ENCODE measurements at places on chromosomes 3 and 15. TPM values are rescaled to one million over a fixed set of nuclear protein-coding genes. Genes with fewer than 3 reads are reported as not detected.

GRCh38 chr15:52636459-52636858, 42.7 kb downstream of the ATOSA start:
- no peak for DNase-seq

GRCh38 chr15:79163395-79163794, 72.8 kb upstream of the RASGRF1 start:
- no peak for DNase-seq

- no peak for DNase-seq
Measured at GRCh38 chr15:43493703-43494472, 932 bp upstream of the TP53BP1 start.

DNA sequence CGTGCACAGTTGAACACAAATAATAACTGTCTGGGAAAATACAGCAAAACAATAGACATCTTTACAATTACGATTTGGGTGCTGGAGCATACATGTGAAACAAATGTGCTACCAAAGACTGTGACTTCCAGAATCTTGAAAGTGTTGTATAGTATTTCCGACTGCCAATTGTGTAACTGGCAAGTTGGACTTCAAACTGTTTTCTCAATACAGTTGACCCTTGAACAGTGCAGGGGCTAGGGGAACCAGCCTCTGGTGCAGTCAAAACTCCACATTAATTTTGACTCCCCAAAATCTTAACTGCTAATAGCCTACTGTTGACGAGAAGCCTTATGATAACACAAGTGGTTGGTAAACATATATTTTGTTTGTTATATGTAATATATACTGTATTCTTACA, 904.2 kb downstream of the EPHA3 start:
- no peak for DNase-seq

DNA sequence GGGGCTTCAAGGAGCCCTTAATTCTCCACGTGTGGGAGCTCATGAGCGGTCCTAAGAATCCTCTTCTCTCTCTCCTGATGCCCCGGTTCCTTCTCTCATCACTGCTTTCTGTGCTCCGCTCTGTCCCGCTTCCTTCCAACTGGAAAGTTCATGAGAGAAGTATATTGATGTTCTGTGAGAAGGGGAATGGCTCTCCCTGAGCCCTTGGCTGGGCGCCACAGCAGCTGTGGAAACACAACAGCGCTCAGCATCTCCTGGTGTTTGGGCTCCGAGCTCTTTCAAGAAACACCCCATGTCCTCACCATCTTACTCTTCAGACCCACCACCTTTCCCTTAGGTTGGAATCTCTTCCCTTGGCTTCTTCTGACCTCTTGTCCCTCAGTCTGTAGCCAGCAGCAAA, 161.7 kb downstream of the VGLL4 start:
- no peak for DNase-seq

DNA sequence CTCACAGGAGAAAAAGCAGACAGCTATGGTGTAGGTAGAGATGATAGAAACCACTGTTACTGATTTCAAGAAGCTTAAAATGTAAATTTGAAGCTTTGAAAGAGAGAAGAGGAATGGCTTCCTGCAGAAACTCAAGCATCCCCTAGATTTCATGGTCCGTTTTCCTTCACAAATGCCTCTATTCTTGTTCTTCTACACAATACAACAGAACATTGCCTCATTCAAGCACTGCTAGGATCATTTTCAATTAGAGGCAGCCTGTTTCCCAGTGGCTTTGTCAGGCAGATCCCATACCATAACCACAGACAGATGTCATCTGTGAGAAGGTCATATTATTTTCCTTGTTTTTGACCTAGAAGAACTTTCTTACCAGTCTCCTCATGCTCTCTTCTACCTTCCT, 77.9 kb upstream of the SPRED1 start:
- no peak for DNase-seq

Gene CISH
- 8.5 TPM for total RNA-seq
